ENCODE measurements at places on chromosomes 3 and 15.

GRCh38 chr3:112489674-112490479 lies 9.4 kb downstream of the BTLA start:
- DNase-seq = no peak

DNA sequence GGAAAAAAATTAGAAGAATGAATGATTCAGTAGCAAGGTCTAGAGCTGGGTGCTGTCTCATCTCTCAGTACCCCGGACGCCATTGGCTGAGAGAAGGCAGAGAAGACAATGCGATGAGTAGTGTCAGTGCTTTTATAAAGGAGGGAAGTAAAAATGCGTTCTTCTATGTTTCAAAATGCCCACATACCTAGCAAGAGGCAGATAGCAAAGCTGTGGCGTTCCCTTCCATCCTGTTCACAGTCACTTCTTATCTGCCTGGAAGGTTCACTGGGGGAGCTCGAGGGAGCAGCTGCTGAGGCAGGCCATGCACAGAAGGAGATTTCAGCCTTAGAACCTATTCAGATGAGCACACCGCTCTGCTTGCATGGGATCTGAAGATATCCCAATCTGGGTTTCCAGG lies 234.0 kb downstream of the RPLP1 start:
- no peak for DNase-seq

DNA sequence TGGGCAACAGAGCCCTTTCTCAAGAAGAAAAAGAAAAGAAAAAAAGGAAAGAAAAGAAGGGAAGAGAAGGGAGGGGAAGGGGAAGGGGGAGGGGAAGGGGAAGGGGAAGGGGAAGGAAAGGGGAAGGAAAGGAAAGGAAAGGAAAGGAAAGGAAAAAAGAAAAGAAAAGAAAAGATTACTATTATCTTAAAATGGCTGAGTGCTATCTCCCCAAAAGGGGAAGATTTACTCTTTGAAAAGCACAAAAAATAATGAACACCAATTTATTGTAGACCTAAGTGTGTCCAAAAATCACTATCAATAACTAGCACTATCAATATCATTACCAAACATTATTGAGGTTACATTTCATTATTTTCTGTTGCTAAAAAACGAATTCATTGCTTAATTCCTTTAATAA lies 89.0 kb downstream of the ATP1B3 start:
- no peak for DNase-seq

DNA sequence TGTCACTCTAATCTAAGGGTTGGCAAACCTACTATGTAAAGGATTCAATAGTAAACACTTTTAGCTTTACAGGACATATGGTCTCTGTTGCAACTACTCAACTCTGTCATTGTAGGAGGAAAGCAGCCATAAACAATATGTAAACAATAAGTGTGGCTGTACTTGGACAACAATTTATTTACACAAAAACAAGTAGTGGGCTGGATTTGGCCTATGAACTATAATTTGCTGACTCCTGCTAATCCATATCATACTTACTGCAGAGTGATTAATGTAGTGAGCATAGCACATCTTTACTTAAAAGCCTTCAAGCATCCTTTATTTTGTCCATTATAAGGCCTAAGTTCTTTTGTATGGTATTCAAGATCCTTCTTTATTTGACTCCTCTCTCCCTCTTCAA lies 441.9 kb downstream of the ZIC1 start:
- no peak for DNase-seq

GRCh38 chr3:48433472-48434118 lies 3.7 kb upstream of the PLXNB1 start:
- DNase-seq = no peak

DNA sequence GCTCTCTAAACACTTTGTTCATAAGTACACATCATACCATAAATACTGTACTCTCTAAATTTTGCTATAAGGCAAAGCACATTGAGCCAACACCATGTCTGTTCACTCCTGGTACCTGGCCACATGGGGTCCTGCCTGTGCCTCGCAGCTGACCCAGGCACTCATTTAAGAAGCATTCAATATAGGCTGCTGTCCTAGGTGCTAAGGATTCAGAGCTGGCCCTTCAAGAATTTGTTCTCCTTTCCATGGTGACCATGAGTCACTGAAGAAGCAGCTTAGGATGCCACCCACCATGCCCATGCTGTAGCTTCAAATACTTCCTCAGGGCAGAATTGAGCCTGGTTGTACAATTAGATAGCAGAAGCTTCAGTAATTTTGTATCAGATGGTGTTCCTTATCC lies 119.2 kb upstream of the ZBED2 start:
- DNase-seq = no peak

DNA sequence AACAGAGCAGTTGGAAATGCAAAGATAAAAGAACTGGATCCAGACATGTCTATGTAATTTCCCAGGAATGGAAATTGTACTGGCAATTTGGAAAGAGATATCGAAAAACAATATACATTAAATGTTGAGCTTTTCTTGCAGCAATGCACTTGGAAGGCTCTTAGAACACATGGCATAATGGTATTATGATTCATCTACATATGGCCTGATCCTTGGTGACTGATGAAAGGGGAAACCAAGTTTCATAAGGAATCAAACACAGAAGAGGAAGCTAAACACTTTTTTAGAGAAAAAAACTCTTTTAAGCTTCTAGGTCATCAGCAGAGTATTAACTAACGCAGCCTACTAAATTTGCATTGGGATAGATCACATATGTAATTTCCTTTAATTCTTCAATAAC lies 12.4 kb upstream of the GREM1 start:
- DNase-seq = no peak

GRCh38 chr15:63461230-63461985 lies 43.0 kb upstream of the USP3 start:
- no peak for DNase-seq

DNA sequence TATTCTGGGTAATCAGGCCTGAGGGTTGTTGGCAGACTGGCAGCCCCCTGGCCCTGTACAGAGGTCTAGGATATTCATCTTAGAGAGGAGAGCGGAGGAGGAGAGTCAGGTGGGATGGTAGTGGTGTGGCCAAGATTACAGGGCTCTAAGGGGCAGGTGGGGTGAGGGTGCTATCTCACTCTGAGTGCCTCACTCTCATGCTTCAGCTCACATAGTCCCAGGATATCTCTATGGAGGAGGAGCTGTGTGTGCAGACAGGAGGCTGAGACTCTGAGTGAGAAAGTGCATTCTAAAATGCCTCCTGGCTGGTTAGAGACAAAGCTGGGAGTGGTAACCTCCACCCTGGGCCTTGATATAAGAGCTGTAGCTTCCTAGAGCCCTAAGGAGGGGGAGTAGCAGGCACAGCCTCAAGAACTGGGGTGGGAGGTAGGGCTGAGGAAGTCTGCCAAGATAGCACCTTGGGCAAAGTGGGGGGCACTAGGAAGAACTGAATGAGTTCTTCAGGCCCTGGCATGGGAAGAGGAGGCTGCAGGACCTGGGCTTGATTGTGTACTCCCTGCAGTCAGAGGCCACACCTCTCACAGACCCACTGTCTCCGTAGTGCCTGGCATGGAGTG lies 39.9 kb downstream of the CLSTN2 start:
- DNase-seq = no peak

DNA sequence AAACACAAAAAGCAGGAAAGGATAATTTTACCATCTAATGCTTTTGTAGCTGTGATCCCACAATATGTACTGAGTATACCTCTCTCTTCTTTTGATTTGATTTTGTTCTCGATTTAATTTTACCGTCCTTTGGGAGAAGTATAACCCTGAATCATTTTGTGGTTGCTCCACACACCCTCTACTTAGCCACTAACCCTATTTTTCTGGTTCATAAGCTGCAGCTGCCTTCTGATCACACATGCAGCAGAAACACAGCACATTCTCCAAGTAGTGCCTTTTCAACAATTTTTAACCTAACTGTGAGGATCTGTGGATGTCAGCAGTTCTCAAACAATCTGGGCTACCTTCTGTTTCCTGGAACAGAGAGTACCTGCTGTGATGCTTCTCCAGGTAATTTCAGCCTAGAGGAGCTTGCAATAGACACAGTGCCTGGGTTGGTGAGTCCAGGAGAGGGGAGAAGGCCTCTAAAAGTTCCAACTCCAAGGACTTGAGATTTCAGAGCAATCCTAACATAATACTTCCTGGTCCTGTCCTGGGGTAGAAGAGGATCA lies 40.3 kb downstream of the HGD start:
- no peak for DNase-seq

DNA sequence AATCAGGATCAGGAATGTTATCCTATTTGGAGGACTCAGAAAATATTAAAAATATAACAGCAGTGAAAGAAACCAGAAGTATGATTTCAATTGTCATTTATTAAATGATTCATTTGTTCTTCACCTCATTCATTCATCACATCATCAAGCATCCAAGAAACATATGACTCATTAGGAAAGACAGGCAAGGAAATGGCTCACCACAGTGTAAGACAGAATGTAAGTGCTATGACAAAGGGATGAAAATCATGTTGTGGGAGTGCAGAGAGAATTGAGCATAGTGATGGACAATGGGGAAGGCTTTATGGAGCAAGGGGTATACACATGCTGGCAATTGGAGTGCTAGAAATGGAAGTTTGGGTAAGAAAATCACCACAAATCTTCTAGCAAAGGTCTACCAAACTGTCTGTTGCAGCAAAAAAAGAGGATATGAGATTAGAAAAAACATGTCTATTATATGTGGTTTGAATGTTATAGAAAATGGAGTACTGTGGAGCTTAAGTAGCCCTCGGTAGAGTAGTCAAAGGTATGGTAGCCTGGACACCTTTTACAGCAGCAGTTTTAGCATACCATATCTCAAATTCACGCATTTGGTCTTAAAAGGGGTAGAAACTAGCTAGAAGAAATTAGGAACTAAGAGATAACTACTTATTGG lies 111.1 kb upstream of the GPR149 start:
- DNase-seq = no peak

DNA sequence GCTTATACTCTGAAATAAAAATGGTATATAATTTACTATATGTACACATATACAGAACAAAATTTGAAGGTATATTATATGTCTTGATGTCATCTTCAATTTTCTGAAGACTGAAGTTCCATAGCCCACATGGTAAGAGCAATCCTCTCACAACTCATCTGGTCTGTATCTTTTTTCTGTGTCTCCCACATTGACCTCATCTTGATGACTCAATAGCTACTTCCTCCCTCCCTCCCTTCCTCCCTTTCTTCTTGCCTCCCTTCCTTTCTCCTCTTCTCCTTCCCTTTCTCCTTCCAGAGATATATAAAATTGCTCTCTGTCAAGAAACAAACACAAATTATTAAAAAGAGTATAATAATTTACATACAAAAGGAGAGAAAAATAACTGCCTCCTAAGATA lies 268.5 kb downstream of the SQOR start:
- no peak for DNase-seq

GRCh38 chr3:128999102-128999501 lies 2.0 kb upstream of the EFCC1 start:
- peak; percentile 21 for DNase-seq

- DNase-seq = no peak
Measured at GRCh38 chr3:81864272-81864671, 102.8 kb upstream of the GBE1 start.

- DNase-seq = no peak
Measured at GRCh38 chr3:78940626-78941025, 827.2 kb downstream of the ROBO1 start.

DNA sequence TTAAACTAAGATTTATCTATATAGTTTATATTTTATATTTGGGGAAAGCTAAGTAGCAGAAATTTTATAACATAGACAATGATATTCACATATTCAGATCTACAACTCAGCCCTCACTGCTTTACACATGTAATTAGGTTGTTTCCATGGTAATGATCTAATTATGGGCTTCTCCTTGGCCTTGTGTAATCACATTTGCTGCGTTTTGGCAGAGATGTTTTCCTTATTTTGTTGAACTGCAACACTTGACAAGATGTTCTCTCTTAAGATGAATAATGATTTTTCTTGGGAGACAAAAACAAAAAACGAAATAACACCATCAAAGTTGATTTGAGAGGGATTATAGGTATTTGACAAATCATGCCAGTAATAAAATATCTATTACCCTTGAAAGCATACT lies 635.6 kb upstream of the TBL1XR1 start:
- DNase-seq = no peak

DNA sequence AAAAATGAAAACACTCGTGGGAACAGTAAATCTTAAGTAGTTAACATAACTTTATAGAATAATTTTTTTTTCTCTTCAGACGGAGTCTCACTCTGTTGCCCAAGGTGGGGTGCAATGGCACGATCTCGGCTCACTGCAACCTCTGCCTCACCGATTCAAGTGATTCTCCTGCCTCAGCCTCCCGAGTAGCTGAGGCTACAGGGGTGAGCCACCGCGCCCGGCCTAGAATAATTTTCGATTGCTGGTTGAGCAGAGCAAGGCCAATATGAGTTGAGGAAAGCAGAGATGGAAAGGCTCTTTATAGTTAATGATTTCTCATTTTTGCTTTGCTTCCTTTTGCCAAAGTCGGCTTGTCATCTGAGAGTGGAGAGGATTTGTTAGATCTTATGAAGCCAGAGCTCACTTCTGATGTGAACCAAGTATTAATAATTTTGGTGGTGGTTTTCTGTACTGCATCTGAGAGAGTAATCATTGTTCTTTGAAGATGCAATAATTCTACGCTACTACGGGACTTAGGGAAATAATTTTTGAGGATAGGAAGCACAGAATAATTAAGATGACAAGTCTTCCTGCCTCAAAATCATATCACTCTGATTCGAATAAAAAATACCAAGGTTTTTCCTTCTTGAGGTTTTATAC lies 1.6 kb upstream of the GOLM2 start:
- no peak for DNase-seq

- DNase-seq = no peak
Measured at GRCh38 chr3:41997702-41998550, 36.0 kb upstream of the ULK4 start.

- peak; percentile 46 for DNase-seq
Measured at GRCh38 chr3:182979674-182980191, 605 bp downstream of the DCUN1D1 start.

DNA sequence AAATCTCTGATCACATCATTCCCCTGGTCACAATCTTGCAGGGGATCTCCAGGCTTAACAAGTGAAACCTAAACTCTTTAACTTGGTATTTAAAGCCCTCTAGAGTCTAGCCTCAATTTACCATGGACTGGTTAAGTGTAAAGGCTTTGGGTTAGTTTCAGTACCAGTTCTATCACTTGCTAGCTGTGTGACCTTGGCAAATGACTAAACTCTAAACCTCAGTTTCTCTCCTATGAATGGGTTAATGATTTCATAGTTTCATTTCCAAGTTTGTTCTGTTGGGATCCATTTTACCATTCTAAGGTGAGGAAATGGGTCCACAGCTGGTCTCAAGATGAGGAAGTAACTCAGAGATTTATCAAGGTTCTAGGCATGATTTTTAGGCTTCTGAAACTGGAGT lies 38.8 kb upstream of the TIMP4 start:
- DNase-seq = no peak

GRCh38 chr3:34683851-34684250 lies 885.4 kb downstream of the PDCD6IP start:
- DNase-seq = peak; percentile 26

- no peak for DNase-seq
Measured at GRCh38 chr15:64197425-64197824, 34.6 kb upstream of the PPIB start.

Data from CD4-positive, alpha-beta T cell treated with Interleukin-6 for 4 hours (primary cell).